ENCODE measurements at places on chromosomes 7 and 10. TPM values are rescaled to one million over a fixed set of nuclear protein-coding genes. Genes with fewer than 3 reads are reported as not detected.

The DRGX gene
- total RNA-seq: not detected

DNA sequence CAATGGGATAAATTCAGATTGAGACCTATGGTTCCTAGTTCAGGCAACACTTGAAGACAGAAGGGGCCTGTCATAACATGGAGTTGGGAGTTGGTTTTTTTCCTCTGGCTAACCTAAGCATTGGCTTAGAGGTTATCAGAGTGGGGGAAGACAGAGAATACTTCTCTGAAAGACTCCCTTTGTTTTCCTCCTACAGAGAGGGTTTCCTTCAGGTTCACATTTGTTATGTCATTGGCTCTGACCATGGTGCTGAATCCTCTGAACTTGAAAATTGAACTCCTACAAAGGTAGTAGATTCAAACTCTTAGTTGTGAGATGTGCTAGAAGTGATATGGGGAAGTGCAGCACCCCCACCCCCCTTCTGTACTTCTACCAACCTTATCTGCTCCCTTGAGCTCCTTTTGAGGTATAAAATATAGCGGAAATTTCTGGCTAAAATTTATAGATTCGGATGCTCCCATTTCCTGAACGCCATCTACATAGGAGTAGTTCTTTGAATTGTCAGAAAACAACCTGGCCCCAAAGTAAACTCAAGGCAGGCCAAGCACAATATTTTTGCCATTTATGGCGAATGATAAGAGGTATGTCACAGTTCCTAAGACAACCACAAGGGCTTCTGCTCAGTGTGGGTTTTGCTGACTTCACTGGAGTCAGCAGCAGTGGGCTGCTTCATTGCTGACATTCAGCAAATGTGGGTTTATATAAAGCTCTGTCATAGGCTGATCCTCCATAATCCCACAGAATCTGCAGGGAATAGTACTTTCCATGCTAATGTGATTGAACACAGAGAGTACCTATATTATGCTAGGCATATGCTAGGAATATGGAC, 131.6 kb upstream of the KLF14 start:
- DNase-seq: no peak

The SPAG6 gene
- total RNA-seq: 6.6 TPM

The MBL2 gene
- not detected for total RNA-seq

DNA sequence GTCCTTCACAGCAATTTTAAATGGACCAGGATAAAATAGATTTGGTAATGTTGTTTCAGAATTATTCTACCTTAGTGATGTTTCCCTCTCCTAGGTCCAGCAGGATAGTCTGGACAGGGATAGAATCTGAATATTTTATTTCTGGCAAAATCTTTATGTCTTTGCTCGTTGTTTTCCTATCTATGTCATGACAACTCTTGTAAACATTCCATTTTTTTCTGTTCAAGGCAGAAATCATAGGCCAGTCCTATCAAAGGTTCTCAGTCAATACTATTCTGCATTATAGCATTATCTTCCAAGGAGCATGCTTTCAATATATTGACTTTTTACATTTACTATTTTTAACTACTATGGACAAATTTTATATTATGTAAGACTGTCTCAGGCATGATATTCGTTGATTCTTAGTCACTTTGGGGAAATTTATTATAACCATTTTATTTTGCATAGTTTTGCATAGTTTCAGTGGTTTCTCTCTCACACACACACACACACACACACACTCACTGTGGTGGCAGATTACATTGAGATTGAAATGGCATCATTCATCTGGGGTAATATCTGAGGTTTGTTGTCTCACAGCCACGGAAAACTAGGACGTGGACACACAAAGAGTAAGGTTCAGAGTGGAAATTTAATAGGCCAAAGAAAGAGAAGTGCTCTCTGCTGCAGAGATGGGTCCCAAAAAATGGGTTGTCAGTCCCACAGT, 17.2 kb downstream of the TAS2R60 start:
- no peak for DNase-seq

GRCh38 chr7:74479961-74480829, 26.5 kb downstream of the GTF2IRD1 start:
- no peak for DNase-seq

DNA sequence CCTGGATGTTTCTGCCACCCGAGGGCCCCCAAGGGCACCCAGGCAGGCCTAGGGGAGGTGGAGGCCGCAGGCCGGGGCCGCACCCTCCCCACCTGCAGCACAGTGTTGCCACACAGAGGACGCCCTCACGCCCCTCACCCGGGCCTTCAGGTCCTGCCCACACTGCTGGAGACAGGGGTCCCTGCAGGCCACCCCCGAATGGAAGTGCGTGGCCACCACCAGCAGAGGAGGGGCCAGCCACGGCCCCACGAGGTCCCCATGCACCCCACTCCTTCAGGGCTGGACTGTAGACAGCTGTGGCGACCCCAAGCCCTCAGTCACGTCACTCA, 35.4 kb downstream of the ADAP1 start:
- DNase-seq: no peak

- DNase-seq: peak; percentile 44
Measured at GRCh38 chr10:110395350-110396283, 90.9 kb upstream of the SMNDC1 start.

- DNase-seq: no peak
Measured at GRCh38 chr7:127256041-127256725, 3.4 kb upstream of the GRM8 start.

DNA sequence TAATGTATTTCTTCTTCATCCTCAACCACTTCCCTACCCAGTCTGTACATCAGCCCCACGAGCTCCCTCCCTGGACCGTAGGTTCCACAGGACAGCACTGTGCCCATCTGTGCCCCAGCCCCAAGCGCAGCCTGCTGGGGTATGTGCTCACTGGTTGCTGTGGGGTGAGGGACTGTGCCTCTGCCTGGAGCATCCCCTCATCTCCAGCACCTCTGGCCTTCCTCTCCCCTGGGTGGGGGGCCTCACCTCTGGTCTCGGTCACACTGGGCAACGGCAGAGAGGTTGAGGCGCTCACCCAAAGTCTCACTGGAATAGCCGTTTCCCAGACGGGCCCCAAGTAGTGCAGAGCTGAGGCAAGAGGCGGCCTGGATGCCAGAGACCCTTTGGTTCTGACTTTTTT, 1.5 kb upstream of the PRKAR1B start:
- no peak for DNase-seq

DNA sequence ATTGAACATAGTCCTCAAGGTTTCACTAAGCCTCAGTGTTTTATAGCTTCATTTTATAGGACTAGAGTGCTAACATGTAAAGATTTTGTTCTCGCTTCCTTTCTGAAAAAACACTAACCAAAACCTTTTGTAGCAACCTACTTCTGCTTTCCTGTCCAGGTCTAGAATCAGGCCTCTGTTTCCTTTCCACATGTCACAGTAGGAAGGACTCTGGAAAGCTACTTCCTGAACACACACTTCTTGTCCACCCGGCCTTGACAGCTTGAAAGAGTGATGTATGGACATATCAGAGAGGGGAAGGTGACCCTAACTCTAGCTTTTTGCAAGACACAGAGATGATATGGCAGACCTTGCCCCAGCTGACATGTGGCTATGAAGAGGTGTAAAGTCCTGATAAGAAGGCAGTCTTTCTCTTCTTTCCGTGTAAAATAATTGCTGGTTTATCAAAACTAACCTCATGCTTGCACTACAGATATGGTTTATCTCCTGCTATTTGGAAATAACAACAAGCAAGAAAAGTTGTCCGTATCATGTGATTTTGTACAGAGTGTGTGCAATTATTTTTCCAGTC, 175.4 kb downstream of the SKAP2 start:
- peak; percentile 22 for DNase-seq

DNA sequence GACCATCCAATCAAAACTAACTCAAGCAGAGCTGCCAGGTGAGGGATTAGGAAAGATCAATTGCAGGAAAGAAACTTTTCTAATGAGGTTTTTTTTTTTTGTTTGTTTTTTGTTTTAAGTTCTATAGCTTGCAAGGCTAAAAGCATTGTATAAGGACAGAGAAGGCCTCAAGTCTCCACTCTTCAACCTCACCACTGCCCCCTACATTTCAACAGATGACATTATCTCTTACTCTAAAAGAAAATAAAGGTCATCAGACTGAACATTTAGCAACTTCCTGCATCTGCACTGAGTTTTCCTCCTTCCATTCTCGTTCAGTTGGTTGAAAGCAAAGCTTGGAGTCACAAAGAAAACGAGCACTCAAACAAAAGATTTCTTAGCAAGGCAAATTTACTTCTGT, 45.2 kb upstream of the EXOC4 start:
- peak; percentile 47 for DNase-seq

The SLC26A3 gene
- 0.86 TPM for total RNA-seq

- no peak for DNase-seq
Measured at GRCh38 chr7:20317413-20317812, 13.3 kb upstream of the ITGB8 start.

DNA sequence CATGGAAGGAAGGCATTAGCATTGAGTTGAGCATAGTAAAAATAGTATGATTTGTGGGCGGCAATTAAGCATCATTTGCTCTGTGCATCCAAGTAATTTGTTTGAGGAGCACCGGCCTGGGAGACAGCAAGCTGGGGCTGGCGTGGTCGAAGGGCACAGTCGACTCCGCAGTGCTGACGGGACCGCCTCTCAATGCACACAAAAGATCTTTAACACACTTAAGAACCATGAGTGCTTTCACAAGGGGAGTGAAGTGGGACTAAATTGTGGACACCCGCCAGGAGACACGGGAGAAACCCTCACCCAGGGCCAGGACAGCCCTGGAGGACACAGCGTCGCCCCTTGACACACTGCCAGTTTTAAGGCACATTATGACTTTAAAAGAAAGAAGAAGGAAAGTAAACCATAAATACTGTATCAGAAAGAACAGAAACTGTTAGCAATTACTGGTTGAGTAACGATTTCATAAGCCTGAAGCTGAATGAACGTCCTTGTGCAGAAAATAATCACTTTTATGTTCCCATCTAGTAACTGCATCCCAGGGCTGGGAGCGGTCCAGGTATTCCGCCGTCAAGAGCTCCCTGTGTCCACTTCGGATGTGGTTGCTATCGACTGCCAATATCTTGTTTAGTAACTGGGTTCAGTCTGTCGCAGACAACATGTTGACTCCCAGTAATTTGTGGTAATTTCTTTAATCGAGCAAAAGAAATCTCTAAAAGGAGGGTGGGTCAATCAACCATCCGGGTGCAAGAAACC, 102.1 kb downstream of the EBF3 start:
- DNase-seq: no peak

DNA sequence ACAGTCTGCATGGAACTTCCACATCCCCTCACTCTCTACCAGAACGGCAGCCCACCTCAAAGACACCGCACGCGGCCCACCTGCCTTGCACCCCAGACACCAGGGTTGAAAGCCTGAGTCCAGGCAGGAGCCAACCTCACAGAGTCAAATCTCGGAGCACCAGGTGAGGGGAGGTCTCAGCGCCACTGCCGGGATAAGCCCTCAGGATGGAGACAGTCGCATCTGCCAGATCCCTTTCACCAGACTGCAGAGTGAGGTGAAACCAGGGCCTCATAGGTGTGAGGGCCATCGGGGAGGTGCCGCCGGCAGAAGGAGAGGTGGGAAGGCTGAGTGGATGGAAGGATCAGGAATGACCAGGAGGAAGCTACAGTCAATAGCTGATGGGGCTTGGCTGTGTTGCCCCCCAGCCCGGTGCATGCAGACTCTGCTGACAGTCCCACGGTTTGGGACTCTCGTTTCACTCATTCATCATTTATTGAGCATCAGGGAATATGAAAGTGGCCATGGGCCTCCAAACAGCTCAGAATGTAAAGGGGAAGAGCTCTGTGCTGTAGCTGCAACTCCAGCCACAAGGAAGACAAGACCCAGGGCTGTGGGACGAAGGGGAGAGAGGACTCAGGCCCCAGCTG, 315.0 kb downstream of the PTPRN2 start:
- DNase-seq: no peak

The AP1S1 gene
- total RNA-seq: 89.4 TPM

- DNase-seq: no peak
Measured at GRCh38 chr7:149559711-149560110, 62.1 kb upstream of the ZNF746 start.

GRCh38 chr10:75407713-75408508, 6.3 kb upstream of the ZNF503 start:
- DNase-seq: peak; percentile 63

GRCh38 chr7:1288390-1288995, 55.8 kb downstream of the UNCX start:
- DNase-seq: no peak

The KCNMA1 gene
- 0.27 TPM for total RNA-seq

DNA sequence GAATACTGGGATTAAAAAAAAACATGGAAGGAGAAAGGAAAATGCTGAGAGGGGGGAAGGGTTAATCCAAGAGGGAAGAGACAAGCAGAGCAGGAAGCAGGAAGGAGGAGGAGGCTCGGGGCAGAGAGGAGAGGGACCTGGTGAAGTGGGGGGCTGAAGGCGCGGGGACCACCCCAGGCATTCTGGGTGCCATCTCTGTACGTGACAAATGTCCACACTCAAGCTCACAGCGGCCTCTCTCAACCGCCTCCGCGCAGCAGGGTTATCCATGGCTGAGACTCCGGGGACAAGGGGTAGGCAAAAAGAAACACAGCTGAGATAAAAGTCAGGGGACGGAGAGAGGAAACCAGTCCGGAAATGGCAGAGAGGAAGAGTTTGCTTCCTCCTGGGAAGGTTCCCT, 33.9 kb downstream of the EN2 start:
- no peak for DNase-seq

GRCh38 chr10:27801171-27801785, 55.7 kb upstream of the MKX start:
- no peak for DNase-seq

GRCh38 chr7:4631380-4632179, 50.5 kb upstream of the FOXK1 start:
- peak; percentile 48 for DNase-seq

GRCh38 chr7:102985176-102985783, 72.5 kb downstream of the LRRC17 start:
- no peak for DNase-seq

The PNLIP gene
- total RNA-seq: 1.1 TPM

- DNase-seq: no peak
Measured at GRCh38 chr7:13532028-13532753, 457.3 kb downstream of the ETV1 start.

DNA sequence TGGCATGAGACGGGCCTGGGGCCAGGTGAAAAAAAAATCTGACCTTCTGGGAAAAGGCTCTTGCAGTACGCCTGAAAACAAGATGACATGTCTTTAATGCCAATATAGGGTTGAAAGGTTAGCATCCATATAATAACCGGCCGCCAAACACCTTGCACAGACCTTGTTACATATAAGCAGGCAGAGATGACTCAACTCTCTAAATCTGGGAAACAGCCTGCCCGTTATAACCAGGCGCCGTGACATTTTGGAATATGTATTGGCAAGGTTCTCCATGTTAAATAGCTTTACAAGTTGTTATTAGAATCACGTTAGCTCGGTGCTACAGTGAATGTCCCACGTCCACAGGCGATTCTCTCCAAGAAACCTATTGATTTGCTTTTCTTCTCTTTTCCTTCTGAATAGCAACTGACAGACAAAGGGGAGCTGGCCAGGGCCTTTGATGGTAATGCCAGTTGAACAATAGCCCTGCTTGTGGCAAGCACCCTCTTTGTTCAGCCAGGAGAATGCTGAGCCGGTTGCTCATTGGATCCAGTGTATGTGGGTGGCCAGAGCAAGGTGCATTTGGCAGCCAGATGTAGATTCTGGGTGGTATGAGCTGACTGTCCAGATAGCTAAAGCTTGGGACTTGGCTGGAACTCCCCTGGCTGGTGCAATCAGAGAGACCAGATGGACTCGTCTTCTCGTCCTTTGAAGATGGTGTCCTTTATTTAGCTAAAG, 80.1 kb upstream of the AUTS2 start:
- no peak for DNase-seq

Data from K562 (cell line).